Stimulated activated CD4-positive, alpha-beta T cell treated with anti-CD3 and anti-CD28 coated beads, Interleukin-2, amount 100 ng/mL, for 48 hours (primary cell): ENCODE measurements at places on chromosomes 7 and 10.

DNA sequence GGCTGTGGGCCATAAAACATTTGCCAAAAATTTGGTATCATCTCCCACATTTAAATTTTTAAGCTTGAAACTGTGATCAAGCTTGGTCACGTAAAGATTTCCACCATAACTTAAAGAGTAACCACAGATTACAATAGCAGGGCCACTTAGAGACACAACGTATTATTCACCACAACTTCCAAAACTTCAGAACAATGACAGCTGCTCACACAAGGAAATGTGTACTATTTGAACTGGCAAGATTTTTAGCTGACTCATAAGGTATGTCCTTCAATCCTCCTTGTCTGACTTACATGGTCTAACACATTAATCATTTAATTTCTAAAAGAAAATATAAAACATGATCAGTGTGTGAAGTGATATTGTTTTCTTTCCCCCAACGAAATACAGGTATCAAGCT is 234.5 kb downstream of the PARD3 start:
- no peak for DNase-seq

DNA sequence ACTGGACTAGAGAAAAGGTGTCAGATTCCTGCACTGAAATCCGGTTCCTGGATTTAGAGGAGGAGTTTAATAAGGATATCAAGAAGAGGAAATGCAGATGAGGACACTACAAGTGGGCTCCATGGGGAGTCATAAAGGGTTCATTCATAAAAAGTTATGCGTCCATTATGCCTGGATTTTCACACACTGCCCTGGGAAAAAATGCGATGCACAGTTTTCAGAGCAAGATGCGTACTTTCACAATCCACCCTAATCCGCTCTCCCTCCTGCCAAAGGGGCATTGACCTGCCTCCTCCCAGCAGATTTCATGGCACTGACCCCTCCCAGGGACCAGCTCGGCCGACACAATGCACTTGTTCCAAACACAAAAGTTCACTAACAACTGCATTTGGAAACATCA is 42.2 kb upstream of the OPALIN start:
- DNase-seq, result no peak

DNA sequence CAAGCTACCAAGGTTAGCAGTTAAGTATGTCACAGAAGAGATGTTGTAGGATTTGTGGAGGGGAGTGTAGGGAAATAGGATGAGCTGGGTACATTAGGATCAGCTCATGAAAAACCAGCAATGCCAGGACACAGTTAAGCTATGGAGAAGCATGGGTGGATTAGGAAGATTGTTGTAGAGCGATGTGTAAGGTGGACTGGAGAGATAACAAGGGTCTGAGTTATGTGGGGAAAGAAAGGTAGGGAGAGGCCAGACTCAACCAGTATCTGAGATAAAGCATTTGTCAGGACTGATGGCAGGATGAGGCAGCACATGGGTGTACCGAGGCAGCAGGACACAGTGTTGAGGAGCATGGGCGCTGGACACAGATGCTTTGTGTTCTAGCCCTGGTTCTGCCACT is 85.4 kb upstream of the PRR15 start:
- DNase-seq, result no peak

DNA sequence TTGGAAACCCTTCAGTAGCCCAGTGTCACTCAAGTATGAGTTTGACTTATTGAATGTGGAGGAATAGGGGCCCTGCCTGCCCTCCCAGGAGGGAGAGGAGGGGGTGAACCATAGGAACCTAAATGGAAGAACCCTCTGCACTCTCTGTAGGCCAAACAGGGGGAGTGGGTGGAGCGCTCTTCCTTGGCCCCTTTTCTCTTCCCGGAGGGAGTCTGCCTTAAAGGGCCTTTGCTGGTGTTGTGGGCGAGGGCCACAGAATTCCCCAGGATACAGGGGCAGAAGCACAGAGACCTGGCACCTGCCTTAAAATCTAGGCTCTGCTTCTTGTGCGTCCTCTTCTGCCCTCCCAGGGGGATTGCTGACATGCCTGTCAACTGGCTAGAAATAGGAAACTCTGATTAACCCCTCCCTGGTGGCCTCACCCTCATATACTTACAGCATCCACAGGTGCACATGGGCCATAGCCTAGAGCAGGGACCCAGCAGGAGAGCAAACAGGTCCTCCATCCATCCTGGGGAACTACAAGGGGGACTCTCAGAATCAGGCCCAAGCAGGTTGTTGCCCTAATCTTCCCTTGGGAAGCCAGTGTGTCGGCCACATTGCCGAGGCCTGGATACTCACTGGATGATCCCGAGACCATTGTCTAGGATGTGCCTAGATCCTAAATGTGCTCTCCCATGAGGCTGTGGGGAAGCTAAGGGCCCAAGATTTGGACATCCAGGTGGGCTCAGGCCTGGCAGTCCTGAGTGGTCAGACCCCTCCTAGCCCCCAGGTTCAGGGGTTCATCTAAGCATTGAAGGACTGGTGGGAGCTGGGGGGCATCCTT is 3.4 kb downstream of the TRIM8 start:
- no peak for DNase-seq

GRCh38 chr10:118501637-118502440 is 93.6 kb downstream of the PRLHR start:
- no peak for DNase-seq

DNA sequence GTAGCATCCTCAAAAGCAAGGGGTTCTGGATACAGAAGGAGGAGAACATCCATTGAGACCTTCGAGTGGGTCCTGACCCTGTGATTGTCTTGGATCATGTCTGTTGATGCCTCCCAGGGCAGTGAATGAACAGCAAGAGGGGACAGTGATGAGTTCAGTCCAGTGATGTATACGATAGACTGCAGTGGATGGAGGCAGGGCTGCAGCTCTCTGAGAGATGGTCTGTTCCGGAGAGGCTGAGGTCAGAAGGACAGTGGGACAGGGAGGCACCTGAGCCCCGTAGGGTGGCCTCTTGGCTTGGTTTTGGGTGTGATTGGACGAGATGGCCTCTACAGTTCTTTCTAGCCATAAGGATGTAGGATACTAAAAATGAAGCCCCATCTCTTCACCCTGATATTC is 280.4 kb downstream of the CAMK1D start:
- DNase-seq, result no peak

GRCh38 chr7:135733603-135734342 is 5.8 kb upstream of the SLC13A4 start:
- DNase-seq, result no peak

DNA sequence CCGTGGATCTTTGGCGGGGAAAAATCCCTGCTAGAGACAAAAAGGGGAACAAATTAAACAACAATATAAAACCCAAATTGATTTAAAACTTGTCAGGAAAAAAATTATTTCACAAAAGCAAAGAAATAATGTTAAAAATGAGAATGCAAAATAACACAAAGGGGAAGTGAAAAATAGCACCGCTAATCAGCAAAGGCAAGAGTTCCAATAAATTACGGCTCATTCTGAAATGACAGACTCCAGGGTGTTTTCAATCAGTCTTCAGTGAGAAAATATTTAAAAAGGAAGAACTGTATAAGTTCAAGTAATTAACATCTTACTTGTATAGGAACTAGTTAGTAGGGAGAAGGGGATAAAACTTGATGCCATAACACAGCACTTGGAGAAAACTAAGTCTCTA is 336.8 kb downstream of the LRRTM3 start:
- no peak for DNase-seq

- DNase-seq, result no peak
Observed at GRCh38 chr7:121797657-121798452, 75.1 kb upstream of the PTPRZ1 start.

GRCh38 chr7:103048833-103049232 is 25.8 kb downstream of the FBXL13 start:
- no peak for DNase-seq

- no peak for DNase-seq
Observed at GRCh38 chr10:62573929-62574328, 199.8 kb downstream of the ZNF365 start.

- peak; percentile 77 for DNase-seq
Observed at GRCh38 chr7:107563775-107564552, at the start of the genes COG5 and DUS4L. COG5 (minus strand) TSS chr7:107563920; CDS start chr7:107563896, 24 bp downstream. DUS4L (plus strand) TSS chr7:107563971; CDS start chr7:107567071, 3,100 bp downstream.

GRCh38 chr10:33306701-33307519 is 27.6 kb downstream of the NRP1 start:
- DNase-seq, result no peak
